ENCODE measurements at places on chromosomes 4 and X. TPM values are rescaled to one million over a fixed set of nuclear protein-coding genes. Genes with fewer than 3 reads are reported as not detected.

DNA sequence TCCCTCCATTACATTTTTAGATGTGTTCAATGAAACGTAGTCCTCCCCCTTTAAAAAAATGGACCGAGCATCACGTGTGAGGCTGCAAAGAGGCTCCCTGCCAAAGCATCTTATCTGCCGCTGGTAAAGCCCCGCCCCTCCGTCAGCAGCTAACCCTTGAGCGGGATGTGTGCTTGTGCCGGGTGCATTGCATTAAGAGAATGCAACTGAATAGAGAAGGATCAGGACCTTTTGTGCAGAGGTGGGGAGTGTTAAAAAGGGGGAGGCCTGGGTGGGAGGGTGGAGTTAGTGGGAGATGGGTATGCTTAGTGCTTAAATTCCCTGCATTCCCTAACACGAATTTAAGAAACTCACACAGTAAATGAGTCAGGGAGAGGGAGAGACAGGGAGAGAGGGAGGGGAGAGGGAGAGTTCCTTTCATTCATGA, 66.0 kb downstream of the TBL1X start:
- DNase-seq: peak; percentile 73

DNA sequence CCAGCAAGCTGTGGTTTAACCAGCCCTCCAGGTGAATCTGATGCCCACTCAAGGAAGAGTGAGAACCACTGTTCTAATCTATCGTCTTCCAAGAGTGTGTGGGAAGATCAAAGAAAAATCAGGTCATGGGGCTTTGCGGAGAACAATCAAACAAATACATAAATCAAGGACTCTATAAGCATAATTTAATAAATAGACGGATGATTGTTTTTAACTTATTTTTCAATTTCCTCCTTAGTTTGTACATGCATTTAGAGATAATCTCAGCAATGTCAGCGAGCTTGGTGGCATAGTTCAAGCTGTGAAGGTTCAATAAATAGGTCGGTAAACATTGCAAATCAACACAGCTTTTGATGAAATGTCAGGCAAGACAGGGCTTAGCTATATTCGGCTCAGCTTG, 84.9 kb downstream of the DMD start:
- no peak for DNase-seq

NDUFA1 gene
- total RNA-seq: 71.7 TPM

RIBC1 gene
- 0.27 TPM for total RNA-seq

MED28 gene
- 4.4 TPM for total RNA-seq

- DNase-seq: no peak
Observed at GRCh38 chrX:76454456-76454927, 27.0 kb downstream of the MAGEE1 start.

TLR6 gene
- 2.2 TPM for total RNA-seq

- DNase-seq: no peak
Observed at GRCh38 chr4:46874811-46875210, 34.2 kb downstream of the COX7B2 start.

DNA sequence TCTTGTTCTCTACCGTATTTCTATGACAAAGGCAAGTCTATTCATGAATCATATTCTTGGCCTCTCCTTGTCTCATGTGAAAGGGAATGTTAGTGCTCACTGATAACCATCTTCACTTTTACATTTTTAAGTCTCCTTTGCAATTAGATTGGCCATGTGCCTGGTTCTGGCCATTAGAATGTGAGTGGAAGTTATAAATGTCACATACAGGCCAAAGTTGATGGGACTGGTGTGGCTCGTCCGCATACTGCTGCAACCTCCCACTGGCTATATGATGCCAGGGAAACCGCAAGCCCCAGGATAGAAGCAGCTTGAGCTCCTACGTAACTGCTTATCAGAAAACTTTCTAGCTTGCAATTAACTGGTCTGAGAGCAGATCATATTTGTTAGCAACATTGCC, 86.1 kb downstream of the MAGEC1 start:
- DNase-seq: peak; percentile 33

GRCh38 chr4:1855333-1856070, 454 bp downstream of the LETM1 start:
- DNase-seq: peak; percentile 21

GRCh38 chrX:133527415-133527814, 112.1 kb upstream of the GPC4 start:
- DNase-seq: no peak

- DNase-seq: no peak
Observed at GRCh38 chrX:39840133-39840532, 257.6 kb downstream of the BCOR start.

SOX3 gene
- not detected for total RNA-seq

- DNase-seq: no peak
Observed at GRCh38 chr4:68950033-68950432, 1.6 kb downstream of the UGT2A3 start.

GCNA gene
- 0.29 TPM for total RNA-seq

DNA sequence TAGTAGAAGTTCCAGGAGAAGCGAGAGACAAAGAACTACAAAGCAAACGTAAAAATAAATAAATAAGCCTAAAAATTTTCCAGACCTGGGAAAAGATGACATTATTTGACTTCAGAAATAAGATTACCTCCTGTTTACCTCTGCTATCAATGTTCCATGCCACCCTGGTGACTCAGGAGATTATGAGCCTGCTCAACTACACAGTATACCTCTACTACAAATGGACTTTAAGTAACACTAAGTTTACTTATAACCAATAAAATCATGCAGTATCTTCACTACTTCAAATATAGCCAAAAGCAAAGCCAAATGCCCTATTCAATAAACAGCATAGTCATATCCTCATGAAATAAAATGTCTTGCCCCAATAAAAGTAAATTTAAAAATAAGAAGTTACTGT, 105.4 kb downstream of the CYLC1 start:
- no peak for DNase-seq

- peak; percentile 42 for DNase-seq
Observed at GRCh38 chr4:110197529-110198042, 829 bp downstream of the ELOVL6 start.

DNA sequence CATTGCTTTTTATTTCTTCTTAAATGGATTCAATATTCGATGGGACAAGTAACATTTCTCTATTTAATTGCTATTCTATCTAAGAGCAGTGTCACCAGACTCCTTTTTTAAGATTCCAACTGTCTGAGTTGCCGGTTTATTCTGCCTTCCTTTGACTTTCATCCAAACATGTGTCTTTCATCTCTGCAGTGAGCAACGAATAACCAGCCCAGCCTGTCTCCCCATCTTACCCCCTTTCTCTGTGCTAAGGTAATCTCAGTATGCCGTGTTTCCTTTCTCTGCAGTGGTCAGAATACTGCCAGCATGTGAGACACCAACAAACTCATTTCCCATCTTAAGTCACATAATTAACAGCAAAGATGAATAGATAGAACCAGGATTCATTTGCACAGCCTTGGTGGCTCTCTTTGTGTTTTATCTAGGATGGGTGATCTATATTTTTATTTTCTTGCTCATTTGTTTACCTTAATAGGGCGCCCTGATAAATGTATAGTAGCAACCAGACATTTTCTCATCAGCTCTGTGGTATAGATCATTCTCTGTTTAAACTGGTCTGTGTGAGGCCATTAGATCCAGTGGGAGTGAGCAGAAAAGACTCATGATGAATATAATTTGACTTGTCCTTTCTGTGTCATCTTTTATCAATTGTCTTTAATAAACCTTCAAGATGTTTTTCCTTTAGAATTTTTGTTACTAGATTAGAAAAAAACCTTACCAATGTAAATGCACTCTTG, 394.8 kb upstream of the IGFBP7 start:
- DNase-seq: no peak

DNA sequence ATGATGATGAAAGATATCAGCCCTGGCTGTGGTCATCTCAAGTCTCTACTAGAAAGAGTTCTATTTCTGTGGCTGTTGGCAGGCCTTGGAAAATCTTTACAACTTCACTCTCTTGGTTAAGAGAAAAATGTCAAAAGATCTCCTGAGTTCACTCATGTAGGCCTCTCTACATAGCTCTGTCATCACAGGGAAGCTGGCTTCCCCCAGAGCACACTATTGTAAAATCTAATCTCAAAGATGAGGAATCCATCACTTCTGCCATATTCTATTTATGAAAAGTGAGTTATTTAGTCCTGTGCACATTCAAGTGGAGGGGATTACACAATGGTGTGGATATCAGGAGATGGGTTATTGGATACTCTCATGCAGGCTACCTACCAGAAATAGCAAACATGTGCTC, 388.4 kb upstream of the HS3ST1 start:
- no peak for DNase-seq

PAGE2B gene
- total RNA-seq: not detected

IL1RAPL1 gene
- 1.5 TPM for total RNA-seq

- no peak for DNase-seq
Observed at GRCh38 chr4:162268911-162269310, 105.1 kb upstream of the FSTL5 start.

- DNase-seq: no peak
Observed at GRCh38 chr4:7326306-7326692, 108.4 kb downstream of the PSAPL1 start.

GRCh38 chr4:76527666-76528065, 92.6 kb downstream of the SHROOM3 start:
- DNase-seq: no peak

DNA sequence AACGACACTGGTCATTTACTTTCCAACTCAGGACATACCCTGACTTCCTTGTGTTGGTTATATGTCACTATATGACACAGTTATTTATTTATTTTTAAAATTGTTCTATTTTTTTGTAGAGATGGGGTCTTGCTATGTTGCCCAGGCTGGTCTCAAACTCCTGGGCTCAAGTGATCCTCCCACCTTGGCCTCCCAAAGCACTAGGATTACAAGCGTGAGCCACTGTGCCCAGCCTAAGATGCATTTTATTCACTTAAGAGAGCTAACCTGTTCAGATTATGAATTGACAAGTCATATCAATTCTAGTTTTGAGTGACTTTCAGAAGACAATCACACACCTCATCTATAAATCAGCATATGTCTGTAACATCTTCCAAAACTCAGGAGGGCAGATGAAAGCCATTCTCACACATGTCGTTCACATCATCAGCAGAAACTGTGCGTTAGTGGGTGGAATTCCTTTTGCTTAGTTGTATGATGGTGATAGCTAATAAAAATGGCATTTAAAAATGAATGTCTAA, 9.4 kb upstream of the RHOH start:
- DNase-seq: no peak

ATP11C gene
- 20.1 TPM for total RNA-seq

GRCh38 chr4:97662133-97662532, 481.1 kb downstream of the STPG2 start:
- no peak for DNase-seq

DNA sequence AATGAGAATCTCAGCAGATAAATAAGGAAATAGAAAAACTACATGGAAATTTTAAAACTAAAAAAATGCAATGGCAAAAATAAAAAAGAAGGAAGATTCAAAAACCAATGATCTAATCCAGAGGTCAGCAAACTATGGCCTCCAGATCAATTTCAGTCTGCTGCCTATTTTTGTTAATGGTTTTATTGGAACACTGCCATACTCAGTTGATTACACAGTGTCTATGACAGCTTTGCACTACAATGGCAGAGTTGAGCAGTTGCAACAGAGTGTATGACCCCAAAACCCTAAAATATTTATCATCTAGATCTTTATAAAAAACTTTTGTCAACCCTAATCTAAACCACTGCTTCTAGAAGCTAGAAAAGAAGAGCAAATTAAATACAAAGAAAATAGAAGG, 170.3 kb downstream of the RAB28 start:
- DNase-seq: no peak

- DNase-seq: peak; percentile 65
Observed at GRCh38 chrX:12791257-12792228, at the start of gene PRPS2. PRPS2 (plus strand) TSS chrX:12791412; CDS start chrX:12791498, 86 bp downstream.

CLIC2 gene
- 4.4 TPM for total RNA-seq

All from Daoy (cell line).